ENCODE measurements at places on chromosomes 16 and 17.

- no peak for DNase-seq
Measured at GRCh38 chr17:75900691-75901533, 3.8 kb downstream of the MRPL38 start.

DNA sequence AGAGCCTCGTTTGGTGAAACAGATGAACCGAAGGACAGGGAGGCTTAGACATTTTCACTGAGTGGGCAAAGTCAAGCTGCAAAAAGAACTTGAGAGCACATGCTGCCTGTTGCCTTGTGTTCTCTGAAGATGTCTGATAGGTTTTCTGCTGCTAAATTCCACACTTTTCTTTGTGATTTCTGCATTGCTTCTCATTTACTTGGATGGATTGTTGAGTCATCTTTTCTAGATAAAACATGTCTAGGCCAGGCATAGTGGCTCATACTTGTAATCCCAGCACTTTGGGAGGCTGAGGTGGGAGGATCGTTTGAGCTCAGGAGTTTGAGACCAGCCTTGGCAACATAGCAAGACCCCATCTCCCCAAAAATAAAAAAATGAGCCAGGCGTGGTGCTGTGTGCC lies 80.4 kb upstream of the CLEC18A start:
- DNase-seq, result no peak

DNA sequence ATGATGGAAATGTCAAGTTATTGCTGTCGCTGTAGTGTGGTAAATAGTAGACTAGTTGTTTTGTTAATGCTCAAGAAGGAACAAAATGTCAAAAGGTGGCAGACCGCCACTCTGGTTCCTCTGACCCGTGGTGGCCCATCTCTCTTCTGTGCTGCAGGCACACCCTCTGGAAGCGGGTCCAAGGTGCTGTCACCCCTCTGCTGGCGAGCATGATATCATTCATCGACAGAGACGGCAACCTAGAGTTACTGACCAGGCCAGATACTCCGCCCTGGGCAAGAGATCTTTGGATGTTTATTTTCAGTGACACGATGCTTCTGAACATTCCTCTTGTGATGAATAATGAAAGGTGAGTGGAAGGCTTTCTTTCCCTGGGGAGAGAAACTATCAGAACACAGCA lies 56.8 kb upstream of the ENDOV start:
- DNase-seq, result no peak

DNA sequence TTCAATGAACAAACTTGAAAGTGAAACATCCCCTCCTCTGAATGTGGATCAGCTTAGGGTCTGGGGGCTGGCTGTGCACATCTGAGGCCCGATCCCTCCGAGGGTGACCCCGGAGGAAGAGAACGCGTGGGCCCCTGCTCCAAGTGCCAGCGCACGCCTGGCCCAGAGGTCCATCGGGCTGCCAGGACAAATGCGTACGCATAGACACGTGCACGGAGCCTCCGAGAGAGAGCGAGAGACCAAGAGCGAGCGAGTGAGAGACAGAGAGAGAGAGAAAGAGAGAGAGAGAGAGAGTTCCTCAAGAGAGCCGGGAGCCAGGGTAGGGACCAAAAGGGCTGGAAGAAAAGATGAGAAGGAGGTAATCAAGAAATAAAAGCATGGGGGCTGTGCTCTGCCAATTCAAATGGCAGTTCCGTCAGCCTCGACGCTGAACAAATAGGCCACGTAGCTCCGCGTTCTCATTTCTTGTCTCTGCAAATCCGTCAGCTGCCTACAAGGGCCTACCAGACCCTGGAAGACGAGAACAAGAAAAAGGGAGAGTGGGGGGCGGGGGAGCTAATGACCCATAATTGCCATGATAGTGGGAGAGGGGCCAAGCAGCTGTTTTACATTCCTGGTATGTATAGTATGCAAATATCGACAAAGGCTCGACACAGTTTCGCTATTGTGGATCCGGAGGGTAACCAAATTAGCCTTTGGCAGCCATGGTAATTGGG lies 435.3 kb upstream of the ZFHX3 start:
- no peak for DNase-seq

DNA sequence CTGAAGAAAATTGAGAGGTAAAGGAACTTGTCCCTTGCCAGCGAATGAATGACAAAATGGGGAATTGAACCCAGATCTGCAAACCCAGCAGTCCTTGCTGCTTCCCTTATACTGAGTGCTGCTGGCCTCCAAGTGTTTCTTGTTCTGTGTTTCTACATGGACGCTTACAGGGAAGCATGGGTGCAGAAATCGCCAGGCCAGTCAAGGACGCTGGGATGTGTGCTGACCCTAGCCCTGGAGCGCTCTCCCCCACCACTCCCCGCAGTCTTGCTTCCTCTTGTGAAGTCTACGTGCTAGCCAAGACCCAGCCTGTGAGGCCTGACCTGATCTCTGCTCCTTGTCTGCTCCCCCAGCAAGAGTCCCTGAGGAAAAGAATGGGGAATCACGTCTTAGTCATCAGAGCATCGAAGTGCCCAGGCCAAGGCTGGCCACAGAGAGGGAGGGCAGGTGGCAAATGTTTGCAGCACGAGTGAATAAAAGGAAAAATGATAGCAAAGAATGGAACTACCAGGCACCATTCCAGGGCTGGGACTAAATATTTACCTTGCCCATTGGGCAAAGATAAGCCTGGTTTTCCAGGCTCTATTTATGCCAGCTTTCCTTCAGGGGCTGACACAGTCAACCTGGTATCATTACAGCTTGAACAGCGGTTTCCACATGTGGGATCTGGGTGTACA lies 17.4 kb downstream of the CA4 start:
- no peak for DNase-seq

GRCh38 chr16:73277071-73277470 lies 229.1 kb upstream of the ZFHX3 start:
- DNase-seq, result no peak
